Fibroblast of skin of back (primary cell): ENCODE measurements at places on chromosomes 3 and 15.

DNA sequence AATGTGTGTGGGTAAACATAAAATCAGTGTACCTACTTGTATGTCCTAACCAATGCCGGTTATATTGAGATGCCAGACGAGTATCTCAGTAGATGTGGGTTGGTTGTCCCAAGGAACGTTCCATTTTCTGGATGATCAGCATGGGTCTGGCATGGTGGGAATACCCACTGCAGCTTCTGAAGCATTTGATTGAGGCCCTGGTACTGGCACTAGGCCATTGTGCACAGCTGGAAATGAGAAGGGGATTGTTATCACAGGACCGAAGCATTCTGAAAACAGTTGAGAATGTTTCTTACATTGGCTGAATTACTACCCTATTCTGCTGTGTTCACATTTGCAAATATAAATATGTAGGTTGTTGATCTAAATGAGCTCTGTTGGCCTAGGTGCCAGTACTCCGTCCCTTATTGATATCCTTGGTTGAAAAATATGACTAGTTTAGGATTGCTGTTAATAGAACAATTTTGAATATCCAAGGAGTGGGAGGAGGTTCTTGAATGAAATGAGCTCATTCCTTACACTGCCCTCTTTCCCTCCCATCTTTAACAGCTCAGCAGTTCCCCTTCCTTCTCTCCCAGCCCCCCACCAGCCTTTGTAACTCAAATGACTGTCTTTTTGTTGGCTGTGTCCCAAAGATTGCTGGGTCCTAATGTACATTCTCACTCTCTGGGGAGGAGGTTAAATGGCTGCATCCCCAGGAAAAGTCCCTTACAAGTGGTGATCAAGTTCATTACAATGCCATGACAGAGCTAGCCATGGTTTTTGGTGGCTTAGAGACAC, 293.3 kb upstream of the TPM1 start:
- peak; percentile 92 for DNase-seq

GRCh38 chr3:185059766-185060165, 93.1 kb downstream of the C3orf70 start:
- no peak for DNase-seq

GRCh38 chr15:48730506-48730905, 80.4 kb downstream of the CEP152 start:
- DNase-seq = no peak

DNA sequence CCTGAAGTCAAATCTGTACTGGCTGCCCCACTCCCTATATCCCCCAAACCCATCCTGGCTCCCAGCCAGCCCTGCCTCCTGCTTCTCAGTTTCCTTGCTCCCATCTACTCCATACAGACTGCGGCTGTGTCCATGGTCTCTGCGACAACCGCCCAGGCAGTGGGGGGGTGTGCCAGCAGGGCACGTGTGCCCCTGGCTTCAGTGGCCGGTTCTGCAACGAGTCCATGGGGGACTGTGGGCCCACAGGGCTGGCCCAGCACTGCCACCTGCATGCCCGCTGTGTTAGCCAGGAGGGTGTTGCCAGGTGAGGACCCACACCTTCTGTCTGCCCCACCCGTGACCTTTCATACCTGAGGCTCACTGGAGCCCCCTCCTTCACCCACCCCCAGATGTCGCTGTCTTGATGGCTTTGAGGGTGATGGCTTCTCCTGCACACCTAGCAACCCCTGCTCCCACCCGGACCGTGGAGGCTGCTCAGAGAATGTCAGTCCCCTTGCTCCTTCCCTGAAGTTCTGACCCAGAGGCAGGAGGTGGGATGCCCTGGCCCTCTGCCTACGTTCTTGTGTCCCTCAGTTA, 14.7 kb downstream of the STAB1 start:
- DNase-seq = no peak

DNA sequence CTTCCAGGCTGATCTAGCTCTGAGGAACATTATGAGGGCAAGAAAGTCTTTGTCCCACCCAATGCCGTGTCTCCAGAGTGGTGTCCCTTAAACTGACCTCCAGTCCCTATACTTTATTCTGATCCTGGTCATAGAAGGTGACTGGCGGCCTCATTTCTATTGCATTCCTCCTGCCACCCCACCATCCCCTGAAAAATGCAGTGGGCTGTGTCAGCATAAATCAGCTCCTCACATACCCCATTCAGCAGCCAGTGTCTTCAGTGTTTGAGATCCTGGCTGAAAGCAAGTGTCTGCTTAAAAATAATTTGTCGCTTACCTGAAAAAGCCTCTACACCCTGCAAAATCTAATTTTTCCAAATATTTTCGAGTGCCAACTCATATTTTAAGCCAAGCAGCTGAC, 346.1 kb downstream of the FEZF2 start:
- DNase-seq = no peak

DNA sequence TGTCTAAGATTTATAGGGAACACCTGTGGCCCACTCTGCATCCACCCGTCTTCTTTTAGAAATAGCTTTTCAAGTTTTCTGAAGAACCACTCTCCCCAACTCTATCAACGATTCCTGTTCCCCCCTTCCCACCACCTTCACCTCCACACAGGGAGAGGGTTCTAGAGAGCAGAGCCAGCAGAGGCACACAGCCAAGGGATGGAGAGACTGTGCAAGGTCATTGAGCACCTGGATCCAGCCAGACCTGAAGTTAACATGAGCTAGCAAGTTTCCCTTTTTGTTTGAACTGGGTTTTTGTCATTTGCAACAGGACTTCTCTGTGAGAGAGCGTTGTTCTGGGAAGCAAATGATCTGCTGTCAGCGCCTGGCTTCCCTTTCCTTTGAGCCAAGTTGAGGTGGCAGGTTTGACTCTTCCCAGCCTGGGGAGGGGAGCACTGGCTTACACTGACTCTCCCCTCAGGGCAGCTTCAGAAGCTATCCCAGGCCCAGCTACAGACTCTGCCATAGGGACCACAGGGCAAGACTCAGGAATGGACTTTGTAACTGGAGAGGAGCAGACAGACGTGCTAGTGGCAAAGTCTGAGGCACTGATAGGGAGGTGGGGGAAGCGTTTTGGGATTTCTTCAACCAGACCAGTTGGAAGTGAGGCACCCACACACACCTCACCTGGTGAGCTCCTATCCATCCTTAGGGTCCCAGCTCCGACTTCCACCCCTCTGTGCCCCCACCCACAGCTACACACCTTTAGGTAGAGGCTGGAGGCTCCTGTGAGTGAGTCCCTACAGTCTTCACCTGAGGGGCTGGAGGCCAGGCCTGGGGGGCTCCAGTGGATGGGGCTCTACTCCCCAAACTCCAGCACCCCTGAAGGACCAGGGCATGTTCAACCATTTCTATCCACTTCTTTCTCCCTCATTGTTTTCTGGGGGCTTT, 19.4 kb upstream of the PLXNA1 start:
- no peak for DNase-seq

- no peak for DNase-seq
These were observed 187.2 kb downstream of the OSBPL10 start for GRCh38 chr3:31793821-31794220.

DNA sequence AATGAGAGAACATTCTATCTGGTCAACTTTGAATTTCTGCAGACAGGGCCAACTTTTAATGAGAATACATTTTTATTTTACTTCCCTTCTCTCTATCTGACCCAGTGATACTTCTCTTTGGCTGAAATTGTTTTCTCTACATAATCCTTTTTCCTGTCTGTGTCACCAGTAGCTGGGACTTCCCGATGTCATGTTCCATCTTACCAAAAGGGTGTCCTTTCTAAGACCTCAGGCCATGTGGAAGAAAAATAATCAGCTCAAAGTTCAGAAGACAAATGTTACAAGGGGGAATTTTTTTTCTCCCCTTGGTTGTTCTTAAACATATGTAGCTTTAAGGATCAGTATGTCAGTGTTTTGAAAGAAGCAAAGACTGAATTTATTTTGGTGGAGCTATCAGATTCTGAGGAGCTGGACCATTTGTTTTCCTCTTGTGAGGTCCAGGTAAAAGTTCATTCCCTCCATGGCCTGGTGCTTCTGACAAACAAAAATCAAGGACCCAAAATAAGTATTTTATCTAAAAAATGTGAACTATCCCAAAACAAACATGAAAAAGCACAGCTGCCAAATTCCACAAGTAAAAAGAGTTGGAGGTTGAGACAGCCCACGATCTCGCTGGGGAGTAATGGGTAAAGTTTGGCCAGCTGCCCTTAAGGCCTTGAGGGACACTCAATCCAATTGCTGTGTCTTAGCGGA, 859.4 kb upstream of the NR2F2 start:
- DNase-seq = peak; percentile 62
